ENCODE measurements at places on chromosomes 3 and 15.
A peak's percentile ranks its signal among the peaks of the same experiment; 100 is the strongest.

- DNase-seq, result no peak
These were observed 27.7 kb downstream of the CHDH start for GRCh38 chr3:53818221-53819162.

DNA sequence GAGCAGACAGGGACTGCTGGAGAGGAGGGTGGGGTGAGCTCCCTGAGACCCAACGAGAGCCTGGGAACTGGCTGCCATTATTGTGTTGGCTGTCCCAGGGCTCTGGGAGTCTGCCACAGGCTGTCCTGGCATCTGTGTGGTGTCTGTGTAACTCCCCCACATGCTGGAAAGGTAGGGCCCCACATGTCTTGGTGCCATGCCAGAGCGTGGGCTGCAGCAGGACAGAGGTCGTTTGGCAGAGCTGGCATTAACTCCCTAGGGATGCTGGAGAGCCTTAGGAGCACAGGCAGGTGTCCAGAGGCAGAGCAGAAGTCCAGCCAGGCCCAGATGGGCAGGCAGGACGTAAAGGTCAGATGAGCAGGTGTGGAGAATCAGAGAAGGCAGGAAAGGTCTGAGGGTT lies 9.7 kb downstream of the TIMP4 start:
- DNase-seq, result no peak

- DNase-seq, result no peak
These were observed 121.7 kb downstream of the ZMAT3 start for GRCh38 chr3:178949896-178950295.

DNA sequence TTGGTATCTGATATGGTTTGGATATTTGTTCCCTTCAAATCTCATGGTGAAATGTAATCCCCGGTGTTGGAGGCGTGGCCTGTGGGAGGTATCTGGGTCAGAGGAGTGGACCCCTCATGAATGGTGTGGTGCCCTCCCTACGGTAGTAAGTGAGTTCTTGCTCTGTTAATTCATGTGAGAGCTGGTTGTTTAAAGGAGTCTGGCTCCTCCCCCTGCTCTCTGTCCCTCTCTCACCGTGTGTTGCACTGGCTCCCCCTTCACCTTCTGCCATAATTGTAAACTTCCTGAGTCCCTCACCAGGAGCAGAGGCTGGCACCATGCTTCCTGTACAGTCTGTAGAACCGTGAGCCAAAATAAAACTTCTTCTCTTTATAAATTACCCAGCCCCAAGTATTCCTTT lies 246.9 kb upstream of the AGTR1 start:
- no peak for DNase-seq

- no peak for DNase-seq
These were observed 14.7 kb upstream of the RYR3 start for GRCh38 chr15:33296050-33296449.

- DNase-seq, result no peak
These were observed 492.7 kb upstream of the THBS1 start for GRCh38 chr15:39088156-39088555.

DNA sequence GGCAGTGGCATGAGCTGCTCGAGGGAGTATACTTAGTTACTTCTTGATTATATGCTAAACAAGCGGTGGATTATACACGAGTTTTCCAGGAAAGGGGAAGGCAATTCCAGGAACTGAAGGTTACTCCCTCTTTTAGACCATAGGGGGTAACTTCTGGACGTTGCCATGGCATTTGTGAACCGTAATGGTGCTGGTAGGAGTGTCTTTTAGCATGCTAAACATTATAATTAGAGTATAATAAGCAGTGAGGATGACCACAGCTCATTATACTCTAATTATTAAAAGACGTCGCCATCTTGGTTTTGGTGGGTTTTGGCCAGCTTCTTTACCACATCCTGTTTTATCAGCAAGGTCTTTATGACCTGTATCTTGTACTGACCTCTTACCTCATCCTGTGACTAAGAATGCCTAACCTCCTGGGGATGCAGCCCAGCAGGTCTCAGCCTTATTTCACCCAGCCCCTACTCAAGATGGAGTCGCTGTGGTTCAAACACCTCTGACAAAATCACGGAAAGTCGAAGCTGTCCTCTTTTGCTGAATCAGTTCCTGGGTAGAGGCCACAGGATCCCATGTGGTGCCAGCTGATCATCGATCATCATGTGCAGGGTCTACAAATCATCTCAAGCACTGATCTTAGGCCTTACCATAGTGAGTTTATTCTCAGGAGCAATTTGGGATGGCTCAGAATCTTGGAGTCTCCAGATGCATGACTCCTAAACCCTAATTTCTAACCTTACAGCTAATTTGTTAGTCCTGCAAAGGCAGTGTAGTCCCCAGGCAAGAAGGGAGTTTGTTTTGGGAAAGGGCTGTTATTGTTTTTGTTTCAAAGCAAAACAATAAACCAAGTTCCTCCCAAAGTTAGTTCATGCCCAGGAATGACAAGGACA lies 149.1 kb downstream of the TJP1 start:
- no peak for DNase-seq

GRCh38 chr3:119308355-119308754 lies 14.2 kb downstream of the ARHGAP31 start:
- no peak for DNase-seq

GRCh38 chr15:100335335-100335999 lies 6.3 kb downstream of the ADAMTS17 start:
- no peak for DNase-seq

DNA sequence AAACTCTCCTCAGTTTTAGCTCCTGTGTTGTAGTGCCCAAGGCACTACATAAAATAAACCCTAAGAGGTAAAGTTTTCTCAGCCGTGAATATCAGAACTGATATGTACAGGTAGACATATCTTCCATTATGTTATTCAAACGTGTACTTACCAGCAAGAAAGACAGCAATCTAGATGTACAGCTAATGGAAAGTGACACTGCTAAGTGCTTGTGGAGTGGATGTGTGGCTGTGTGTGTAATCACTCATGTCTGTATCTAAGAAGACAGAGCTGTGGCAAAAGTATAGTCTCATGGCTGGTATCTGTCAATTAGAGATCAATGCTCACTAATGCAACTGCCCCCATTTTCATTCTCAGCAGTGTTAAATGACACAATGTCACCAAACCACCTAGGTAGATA lies 101.3 kb downstream of the FMN1 start:
- no peak for DNase-seq

DNA sequence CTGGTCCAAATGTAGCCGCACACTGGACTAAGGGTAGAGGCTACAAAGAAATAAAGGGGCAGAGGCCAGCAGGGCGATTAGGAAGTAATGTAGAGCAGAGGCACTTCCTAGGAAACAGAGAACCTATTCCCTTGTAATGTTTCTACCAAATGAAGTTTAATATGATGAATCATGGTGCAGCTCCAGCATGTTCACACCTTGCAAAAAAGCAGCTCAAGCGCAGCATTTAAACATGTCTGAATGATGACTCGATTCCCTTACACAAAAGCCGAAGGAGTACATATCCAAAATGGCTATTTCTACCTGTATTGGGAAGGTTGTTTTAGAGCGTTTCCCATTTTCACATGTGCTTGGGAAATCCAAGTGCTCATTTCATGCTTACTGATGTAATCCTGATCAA lies 204.8 kb downstream of the MECOM start:
- DNase-seq, result no peak

- no peak for DNase-seq
These were observed 119.5 kb upstream of the LRIG1 start for GRCh38 chr3:66620296-66620695.

DNA sequence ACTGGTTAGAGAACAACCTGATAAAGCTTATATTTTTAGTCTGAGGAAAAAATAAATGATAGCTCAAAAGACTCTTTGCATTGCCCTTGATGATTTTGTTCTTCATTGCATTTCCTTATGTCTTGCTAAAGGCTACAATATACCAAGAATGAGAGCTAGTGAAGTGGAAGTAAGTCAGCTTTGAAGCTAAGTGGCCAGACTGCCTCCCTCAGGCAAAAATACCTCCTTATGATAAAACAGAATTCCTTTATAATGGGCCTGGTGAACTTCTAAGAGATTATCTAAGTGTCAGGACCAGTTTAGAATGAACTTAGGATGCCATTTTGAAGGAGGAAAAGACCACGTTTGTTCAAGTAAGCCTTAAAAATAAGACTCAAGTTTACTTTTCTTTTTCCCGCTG lies 678.4 kb downstream of the ROBO2 start:
- DNase-seq, result no peak

GRCh38 chr15:68599560-68600071 lies 20.8 kb downstream of the CORO2B start:
- peak; percentile 55 for DNase-seq

DNA sequence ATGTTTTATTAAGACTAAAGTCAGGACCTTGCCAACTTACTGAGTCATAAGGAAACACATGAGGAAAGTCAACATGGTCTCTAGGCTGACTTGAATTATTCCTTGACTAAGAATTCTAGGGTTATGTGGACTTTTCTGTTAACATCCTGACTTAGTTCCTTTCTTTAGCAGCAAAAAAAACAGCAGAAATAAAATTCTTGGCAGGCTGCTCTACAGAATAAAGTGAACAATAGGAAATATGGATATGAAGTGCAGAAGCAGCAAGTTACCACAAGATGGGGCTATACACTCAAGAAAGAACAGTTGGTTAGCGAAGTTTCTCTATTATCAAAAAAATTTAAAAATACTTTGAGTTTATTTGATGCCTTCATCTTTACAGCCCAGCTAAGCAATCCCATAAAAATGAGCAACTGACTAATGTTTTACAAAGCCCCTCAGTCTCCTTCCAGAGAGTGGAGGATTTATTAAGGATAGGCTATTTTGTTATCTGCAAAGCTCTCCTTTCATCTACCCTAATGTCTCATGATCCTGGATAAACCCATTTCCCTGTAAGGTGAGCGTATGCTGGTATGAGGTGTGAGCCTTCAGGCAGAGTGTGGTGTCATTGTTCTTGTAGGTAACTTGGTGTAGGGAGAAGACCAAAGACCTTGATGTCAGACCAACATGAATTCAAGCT lies 23.1 kb upstream of the MCCC1 start:
- no peak for DNase-seq

GRCh38 chr15:63908991-63909390 lies 75.2 kb upstream of the HERC1 start:
- DNase-seq, result no peak

DNA sequence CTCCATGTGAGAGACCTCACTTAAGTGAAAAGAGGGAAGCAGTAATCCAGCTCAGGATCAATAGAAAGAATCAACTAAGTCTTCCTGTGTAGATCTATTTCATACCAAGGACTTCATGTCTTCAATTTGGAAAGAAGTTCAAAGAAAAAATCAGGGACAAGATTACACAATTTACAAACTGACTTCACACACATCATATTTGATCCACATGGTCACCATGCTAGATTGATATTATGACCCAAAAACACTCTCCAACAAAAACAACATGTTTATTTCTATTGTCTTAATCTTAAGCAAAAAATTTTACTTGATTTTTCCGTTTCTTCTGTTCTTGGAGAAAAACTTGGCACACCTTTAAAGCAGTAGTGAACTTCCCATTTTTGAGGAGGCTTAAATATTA lies 76.3 kb downstream of the THBS1 start:
- DNase-seq, result no peak

- DNase-seq, result no peak
These were observed 18.8 kb upstream of the ANKDD1A start for GRCh38 chr15:64892847-64893403.

- DNase-seq, result no peak
These were observed 4.8 kb downstream of the SECISBP2L start for GRCh38 chr15:49041426-49041825.

GRCh38 chr15:65395567-65396202 lies 17.9 kb upstream of the IGDCC3 start:
- DNase-seq, result no peak

- no peak for DNase-seq
These were observed 214.9 kb upstream of the LMCD1 start for GRCh38 chr3:8286749-8287148.

- DNase-seq, result no peak
These were observed 130.6 kb downstream of the ISL2 start for GRCh38 chr15:76467136-76467535.

GRCh38 chr3:136351351-136351750 lies 101.2 kb downstream of the PCCB start:
- no peak for DNase-seq

- no peak for DNase-seq
These were observed 59.0 kb upstream of the MBNL1 start for GRCh38 chr3:152209776-152210175.

DNA sequence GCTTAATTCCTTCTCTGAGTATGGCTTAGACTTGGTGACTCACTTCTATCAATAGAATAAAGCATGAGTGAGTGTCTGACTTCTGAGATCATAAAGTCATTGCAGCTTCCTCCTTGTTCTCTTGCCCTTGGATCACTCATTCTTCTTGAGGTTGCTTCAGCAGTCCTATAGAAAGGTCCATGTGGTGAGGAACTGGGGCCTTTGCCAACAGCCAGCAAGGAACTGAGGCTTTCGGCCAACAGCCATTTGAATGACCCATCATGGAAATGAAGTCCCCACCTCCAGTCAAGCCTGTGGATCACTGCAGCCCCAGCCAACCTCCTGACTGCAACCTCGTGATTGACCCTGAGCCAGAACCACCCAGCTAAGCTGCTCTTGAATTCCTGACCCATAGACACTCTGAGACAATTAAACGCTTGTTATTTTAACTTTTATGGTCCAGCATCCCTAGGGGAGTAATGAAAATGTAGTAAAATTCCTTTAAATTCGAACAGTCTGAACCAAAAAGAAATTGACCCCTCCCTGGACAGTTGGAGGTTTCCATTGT lies 84.5 kb downstream of the WDR76 start:
- DNase-seq, result no peak

DNA sequence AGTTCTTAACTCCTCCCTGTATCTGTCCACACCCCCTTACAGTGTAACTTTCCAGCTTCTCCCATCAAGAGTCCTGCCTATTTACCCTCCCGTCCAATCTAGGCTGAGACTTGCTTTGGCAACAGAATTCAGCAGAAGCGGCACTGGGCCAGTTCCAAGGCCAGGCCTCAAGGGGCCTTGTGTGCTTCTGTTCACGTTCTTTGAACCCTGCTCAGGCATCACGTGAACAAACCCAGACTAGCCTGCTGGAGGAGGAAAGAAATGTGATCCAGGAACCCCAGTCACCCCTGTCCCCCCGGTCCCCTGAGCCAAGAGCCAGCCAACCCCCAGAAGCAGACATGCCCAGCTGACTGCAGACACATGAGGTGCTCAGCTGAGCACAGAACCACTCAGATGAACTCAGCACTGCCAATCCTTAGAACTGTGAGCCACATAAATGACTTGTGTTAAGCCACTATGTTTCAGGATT lies 76.1 kb upstream of the DCLK3 start:
- no peak for DNase-seq

GRCh38 chr3:179196098-179196497 lies 47.9 kb downstream of the PIK3CA start:
- DNase-seq, result no peak

DNA sequence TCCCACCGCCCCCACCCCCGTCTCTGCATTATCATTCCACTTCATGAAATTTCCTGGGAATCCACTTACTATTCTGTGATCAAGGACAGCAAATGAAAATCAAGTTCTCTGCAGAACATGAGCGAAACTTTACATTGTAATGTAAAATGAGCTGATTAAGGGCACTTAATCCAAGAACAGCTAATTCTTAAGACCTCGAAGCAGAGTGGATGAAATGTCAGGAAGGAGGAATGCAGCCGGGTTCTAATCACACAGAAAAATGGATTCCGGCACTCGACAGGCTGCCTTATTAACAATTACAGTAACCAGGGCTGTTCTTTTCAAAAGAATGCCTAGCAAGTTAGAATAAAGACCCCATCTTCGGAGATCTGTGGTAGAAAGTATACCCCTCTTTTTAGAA lies 57.5 kb downstream of the RFTN1 start:
- no peak for DNase-seq

GRCh38 chr15:34331809-34332208 lies 5.8 kb downstream of the SLC12A6 start:
- no peak for DNase-seq

Measured in RWPE2 (cell line).